Stromal cell of bone marrow (primary cell): ENCODE measurements at places on chromosomes 7 and 10.

DNA sequence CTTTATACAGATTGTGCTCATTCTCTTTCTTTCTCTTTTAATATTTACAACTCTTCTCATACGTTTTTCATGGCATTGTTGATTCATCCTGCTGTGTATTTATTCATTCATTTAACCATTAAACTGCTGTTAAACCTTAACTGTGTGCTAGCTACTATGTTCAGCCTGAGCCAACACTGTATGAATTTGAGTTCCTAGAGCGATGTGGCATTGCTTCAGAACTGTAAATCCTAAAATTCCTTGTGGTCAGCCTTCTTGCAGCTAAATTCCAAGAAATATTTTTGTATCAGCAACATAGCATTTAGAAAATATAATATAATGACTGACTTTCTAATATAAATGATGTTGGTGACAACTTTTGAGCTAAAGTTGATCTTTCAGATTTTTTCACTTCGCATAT is 184.7 kb upstream of the FZD1 start:
- peak; percentile 26 for DNase-seq

- no peak for DNase-seq
Observed at GRCh38 chr10:116255886-116256751, 16.9 kb downstream of the GFRA1 start.

DNA sequence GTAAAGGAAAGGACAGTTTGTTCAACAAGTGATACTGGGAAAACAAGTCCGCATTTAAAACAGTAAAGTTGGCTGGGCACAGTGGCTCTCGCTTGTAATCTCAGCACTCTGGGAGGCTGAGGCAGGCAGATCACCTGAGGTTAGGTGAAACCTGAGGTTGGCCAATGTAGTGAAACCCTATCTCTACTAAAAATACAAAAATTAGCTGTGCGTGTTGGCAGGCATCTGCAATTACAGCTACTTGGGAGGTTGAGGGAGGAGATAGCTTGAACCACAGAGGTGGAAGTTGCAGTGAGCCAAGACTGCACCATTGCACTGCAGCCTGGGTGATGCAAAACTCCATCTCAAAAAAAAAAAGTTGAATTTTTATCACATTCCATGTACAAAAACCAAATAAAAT is 35.7 kb downstream of the ZNF92 start:
- no peak for DNase-seq

- DNase-seq, result peak; percentile 47
Observed at GRCh38 chr7:1169409-1170368, 9.7 kb upstream of the ZFAND2A start.

- no peak for DNase-seq
Observed at GRCh38 chr7:95430864-95431263, 4.0 kb downstream of the PON2 start.

DNA sequence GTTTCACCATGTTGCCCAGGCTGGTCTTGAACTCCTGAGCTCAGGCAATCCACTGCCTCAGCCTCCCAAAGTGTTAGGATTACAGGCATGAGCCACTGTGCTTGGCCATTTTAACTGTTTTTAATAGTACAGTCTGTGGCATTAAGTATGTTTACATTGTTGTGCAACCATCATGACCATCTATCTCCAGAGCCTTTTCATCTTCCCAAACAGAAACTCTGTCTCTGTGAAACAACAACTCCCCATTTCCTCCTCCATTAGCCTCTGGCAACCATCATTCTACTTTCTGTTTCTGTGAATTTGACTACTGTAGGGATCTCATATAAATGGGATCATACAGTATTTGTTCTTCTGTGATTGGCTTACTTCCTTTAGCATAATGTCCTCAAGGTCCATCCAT is 48.3 kb upstream of the SEPHS1 start:
- DNase-seq, result no peak

GRCh38 chr7:66679633-66680244 is 51.1 kb downstream of the KCTD7 start:
- DNase-seq, result no peak

- no peak for DNase-seq
Observed at GRCh38 chr7:137962875-137963507, 38.9 kb downstream of the CREB3L2 start.

DNA sequence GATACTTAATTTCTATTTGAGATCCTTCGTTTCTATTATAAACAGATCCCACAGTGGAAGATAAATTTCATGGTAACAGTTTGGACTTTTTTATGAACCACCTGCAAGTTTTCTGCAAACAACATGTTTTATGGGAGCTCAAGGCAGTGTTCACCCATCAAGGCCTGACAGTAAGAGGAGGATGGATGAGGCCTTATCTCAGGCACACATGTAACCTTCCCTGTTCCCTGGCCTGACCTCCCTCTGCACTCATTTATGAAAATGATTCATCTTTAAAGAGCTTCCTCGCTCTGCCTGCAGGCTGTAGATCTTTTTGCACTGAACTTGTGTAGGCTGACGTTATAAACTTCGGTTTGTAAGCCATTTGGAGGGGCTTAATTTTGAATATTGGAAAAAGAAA is 500.1 kb downstream of the GATA3 start:
- DNase-seq, result no peak

DNA sequence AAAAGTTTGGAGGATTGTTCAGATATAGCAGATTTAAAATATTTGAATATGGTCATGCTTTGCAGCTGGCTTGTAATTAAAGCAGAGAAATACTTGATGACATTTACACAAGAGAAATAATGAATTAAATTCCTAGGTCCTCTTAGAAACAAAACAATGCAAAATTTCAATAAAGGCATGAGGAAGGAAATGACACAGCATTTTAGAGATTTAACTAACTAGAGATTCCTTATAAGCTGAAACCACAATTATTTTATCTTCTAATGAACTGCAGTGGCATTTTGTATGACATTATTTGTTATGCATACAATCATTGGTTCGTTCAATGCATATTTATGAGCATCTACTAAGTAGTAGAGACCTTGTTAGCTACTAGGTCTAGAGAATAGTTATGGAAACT is 490.9 kb downstream of the ZWINT start:
- no peak for DNase-seq
